SJCRH30 (cell line): ENCODE measurements at places on chromosomes 7 and 10. TPM values are rescaled to one million over a fixed set of nuclear protein-coding genes. Genes with fewer than 3 reads are reported as not detected.
A peak's percentile ranks its signal among the peaks of the same experiment; 100 is the strongest.

DNA sequence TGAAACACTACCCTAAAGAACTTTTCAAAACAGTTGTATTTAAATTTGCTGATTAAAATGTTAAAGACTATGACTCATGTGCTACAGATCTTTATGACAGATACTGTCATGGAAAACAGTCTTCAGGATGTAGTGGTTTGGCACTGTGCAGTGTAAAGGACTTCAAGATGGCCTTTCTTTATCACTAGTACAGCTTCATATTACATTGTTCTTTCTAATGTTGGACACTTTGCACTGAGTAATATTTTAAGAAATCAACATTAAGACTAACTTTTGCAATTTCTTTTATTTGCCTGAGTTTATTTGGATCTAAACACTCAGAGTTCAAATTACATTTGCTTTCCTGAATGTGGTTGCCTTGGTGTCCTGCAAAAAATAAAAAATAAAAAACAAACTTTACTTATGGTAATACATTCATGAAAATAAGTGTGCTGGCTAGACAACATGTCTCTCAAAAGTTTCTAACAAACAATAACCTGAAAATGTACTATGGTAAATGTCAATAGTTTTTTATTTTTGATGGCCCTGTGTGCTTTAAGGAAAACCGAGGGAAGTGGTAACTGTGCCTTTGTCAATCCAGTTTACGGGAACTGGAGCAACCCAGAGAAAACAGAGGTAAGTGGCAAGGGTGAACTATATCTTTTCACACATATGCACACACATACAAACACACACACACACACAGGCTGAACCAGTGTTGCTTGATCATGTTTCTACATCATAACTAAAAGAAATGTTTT is 85.9 kb upstream of the PLXDC2 start:
- DNase-seq, result no peak

DNA sequence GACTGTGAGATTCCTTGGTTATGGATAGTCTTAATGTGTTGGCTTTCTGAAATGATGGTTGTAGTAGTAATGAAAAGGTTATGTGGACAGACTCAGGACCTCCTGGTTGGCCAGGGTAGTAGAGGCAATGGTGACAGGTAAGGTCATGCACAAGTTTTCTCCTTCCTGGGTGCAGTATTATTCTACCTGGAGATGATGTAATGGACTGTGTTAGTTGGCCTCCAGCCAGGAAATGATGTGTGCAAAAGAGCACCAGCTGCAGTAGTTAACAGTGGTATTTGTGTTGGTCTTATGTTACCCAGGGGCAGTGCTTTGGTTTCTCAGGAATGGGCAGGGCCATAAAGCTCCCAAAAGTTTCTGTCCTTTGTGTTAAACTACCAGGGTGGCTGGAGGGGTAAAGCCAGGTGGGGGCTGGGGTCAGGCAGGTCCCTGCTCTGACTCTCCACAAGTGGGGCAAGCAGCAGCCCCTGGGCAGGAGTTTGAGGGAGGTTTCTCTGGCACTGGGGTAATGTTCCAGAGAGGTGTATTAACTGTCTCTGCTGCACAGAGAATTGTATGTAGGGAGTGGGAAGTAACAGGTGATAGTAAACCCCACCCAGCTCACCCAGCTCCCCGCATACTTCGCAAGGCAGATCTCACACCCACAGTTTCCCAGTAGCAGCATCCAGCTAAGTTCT is 36.3 kb downstream of the GPR22 start:
- DNase-seq, result peak; percentile 70

- no peak for DNase-seq
Observed at GRCh38 chr7:155124706-155125105, 54.6 kb downstream of the HTR5A start.

GRCh38 chr10:100013621-100014020 is 3.9 kb upstream of the DNMBP start:
- no peak for DNase-seq

DNA sequence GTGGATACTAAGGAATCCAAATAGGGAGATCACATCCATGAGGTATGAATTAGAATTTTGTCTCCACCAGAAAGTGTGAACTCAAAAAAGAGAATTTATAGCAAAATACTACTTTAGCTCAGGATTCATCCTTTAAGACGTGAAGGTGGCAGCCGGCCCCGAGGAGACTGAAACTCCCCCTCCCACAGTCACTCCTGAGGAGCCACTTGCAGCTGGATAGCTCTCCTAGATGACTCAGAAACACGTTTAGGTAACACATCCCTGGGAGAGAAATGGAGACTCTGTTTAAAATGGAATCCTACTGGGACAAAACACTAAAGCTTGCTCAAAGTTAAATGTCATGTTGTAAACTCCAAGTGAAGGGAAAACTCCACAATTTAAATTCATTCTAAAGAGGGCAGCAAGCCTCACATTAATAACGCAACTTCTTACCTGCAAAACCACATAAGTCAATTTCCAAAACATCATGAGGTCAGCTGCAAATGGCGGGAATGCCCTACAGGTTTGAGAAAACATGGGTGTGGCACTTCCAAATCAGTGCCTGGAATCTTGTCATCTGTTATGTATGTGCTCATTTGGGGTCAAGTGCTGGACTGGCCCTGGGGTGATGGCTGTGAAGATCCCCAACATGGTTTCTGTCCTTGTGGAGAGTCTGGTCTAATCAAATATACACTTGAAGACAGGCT is 46.2 kb downstream of the ICA1 start:
- DNase-seq, result no peak

DNA sequence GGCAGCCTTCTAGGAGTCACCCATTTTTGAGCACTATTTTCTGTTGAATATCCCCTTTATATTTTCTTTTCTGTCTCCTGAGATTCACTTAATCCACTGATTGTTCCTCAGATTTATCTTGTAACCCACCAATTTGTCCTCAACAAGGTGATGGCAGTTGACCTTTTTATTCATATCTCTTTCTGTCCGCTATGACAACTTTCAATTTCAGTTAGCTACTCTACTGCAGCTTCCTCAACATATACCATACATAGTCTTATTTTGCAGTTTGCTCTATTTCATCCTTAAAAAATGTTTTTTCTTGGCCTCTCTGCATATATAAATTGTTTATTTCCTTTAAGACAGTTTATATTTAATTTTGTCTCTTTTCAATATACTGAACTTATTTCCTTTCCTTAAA is 101.3 kb downstream of the THSD7A start:
- no peak for DNase-seq

DNA sequence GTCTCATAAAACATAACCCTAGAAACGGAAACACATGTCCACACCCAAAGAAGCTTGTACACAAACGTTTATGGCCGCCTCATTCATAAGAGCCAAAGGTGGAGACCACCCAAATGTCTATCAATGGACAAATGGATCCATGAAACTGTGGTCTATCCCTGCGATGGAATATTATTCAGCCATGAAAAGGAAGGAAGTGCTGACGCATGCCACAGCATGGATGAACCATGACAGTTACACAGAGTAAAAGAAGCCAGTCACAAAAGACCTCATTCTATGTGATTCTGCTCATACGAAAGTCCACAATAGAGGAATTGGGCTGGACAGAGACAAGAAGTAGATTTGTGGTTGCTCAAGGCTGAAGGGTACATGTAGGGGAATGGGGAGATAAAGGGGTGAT is 10.8 kb downstream of the CHST15 start:
- no peak for DNase-seq

DNA sequence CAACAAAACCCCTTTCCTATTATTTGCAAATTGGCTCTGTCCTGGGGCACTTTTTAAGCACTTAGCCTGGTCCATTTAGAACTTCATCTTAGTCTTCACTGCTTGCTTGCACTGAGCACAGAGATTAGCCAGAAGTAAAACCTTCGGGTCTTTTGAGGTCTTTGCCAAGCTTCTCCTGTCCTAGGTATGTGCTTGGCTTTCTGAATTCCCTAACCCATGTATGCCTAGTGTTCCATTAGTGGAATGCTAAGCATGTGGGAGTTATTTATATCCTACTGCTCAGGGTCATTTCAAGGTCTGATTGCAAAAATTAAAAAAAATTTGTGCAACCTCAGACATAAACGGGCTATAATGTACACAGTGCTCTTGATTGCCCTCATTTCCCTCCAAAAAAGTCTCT is 18.0 kb downstream of the ZNF37A start:
- no peak for DNase-seq

SEMA4G gene
- total RNA-seq, result 2.5 and 3.0 TPM in 2 replicates

OR2F1 gene
- not detected in 2 replicates for total RNA-seq

PCLO gene
- 4.2 and 5.7 TPM in 2 replicates for total RNA-seq

SLIT1 gene
- total RNA-seq, result 0.03 and 0.04 TPM in 2 replicates

RET gene
- total RNA-seq, result 0.02 TPM in 1 of 2 replicates, not detected in the other

TMEM229A gene
- total RNA-seq, result not detected in 2 replicates

EPHA1 gene
- 0.32 and 1.0 TPM in 2 replicates for total RNA-seq

HOXA2 gene
- 2.8 and 4.2 TPM in 2 replicates for total RNA-seq

PGAM2 gene
- not detected in 2 replicates for total RNA-seq
